ENCODE measurements at places on chromosomes 3 and 15. TPM values are rescaled to one million over a fixed set of nuclear protein-coding genes. Genes with fewer than 3 reads are reported as not detected.

Gene SPINK8
- not detected for total RNA-seq

Gene ROPN1
- total RNA-seq, result not detected

Gene TMEM212
- total RNA-seq, result not detected

Gene TMEM40
- total RNA-seq, result not detected

Gene HTR3E
- total RNA-seq, result not detected

Gene NOX5
- total RNA-seq, result not detected

Gene APOD
- total RNA-seq, result not detected

Gene OXSR1
- 49.4 TPM for total RNA-seq

Gene PPP1R2
- 34.0 TPM for total RNA-seq

Gene BFSP2
- not detected for total RNA-seq

Gene CFAP91
- total RNA-seq, result 2.2 TPM

Gene MORC1
- total RNA-seq, result not detected

Gene SAMMSON
- 0.13 TPM for total RNA-seq

Gene IL12A
- 0.69 TPM for total RNA-seq

Gene CNTN3
- 0.17 TPM for total RNA-seq

Gene FHIT
- total RNA-seq, result 7.1 TPM

Gene GABRA5
- total RNA-seq, result 18.0 TPM

Gene SUSD5
- 1.6 TPM for total RNA-seq

Gene BNC1
- total RNA-seq, result not detected

Gene GCHFR
- 63.8 TPM for total RNA-seq

Gene GPR160
- total RNA-seq, result 33.3 TPM

Gene SKOR1
- total RNA-seq, result 0.11 TPM

Gene P2RY1
- 32.9 TPM for total RNA-seq

Gene PTPRG
- total RNA-seq, result 119 TPM

Gene NSMCE3
- 8.5 TPM for total RNA-seq

Gene SLC6A1
- total RNA-seq, result 0.72 TPM

Gene PLA2G4E
- not detected for total RNA-seq

Gene ZNF501
- total RNA-seq, result 8.8 TPM

Measured in WTC11 (cell line).